ENCODE measurements at places on chromosomes 13 and 19.

DNA sequence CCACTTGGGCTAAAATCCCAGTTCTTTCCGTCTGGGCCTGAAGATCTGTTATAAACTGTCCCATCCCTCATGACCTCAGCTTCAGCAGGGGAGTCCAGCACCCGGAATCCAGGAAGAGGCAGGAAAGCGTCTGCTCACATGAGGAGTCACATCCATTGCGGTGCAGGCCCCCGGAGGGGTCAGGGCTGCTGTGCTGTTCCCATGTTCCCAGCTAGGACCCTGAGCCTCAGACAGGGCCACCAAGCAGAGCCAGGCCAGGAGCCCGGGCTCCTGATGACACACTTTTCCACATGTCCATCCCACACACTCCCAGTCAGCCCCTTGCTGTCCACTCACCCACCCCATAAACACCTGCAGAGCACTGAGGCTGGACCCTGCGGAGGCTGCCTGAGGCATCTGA, 45.3 kb upstream of the VSTM2B start:
- DNase-seq = no peak

- DNase-seq = no peak
These were observed 673 bp downstream of the TEAD2 start for GRCh38 chr19:49361438-49362047.

DNA sequence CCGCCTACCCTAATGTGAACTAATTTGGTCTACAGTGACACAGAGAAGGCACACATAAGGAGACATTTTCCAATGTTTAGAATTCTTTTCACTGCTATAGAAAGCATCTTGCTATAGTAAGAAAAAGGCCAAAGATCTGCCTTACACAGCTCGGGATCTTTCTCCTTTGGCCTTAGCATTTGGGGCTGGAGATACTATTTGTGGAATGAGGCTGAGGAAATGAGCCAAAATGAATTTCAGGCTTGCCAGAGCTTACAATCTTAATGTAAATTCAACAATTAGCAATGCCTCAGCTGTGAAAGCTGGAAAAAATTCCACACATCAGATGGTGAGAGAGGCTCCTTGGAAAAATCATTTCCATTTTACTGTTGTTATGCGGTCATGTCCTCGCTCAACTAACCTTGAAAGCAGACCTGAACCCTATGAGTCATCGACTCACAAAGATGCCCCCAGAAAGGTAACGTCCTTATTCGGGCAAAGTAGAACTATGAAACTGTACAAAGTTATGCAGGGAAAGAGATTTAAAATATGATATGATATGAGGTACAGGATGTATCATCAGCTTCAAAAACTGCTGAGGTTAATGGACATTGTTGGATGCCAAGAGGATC, 324.5 kb upstream of the NBEA start:
- no peak for DNase-seq

DNA sequence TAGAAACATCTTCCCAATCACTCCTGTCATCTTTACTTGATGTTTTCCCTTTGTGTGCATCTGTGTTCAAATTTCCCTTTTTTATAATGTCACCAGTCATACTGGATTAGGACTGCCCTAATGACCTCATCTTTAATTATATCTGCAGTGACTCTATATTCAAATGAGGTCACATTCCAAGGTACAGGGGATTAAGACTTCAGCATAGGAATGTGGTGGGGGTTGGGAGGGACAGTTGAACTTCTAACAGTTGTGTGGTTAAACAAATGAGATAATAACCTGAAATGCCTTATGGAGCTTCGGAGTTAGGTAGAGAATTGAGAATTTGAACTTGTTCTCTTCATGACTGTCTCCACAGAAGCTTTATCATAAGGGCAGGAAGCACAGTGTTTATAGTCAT, 23.0 kb downstream of the PAN3 start:
- peak; percentile 40 for DNase-seq

DNA sequence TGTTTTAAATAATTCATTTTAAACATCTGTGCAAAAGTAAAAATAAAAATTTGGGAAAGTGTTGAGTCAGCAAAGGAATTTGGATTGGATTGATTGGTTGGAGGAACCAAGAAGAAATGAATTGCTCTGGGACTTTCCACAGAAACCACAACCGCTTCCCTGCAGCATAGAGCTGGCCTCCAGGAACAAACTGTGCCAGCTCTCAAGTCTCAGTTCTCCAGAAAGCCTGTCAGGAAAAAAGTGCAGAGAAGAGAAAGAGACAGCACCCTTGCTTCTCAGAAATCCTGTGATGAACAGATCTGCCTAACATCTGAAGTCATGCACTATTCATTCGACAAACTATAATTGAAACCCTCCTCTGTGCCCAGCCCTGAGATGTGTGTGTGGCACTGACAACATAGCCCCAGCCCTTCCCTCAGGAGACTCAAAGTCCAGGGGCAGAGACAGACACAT, 14.8 kb downstream of the LYPD3 start:
- DNase-seq = peak; percentile 82

- DNase-seq = no peak
These were observed 18.4 kb upstream of the ITM2B start for GRCh38 chr13:48214519-48215121.

DNA sequence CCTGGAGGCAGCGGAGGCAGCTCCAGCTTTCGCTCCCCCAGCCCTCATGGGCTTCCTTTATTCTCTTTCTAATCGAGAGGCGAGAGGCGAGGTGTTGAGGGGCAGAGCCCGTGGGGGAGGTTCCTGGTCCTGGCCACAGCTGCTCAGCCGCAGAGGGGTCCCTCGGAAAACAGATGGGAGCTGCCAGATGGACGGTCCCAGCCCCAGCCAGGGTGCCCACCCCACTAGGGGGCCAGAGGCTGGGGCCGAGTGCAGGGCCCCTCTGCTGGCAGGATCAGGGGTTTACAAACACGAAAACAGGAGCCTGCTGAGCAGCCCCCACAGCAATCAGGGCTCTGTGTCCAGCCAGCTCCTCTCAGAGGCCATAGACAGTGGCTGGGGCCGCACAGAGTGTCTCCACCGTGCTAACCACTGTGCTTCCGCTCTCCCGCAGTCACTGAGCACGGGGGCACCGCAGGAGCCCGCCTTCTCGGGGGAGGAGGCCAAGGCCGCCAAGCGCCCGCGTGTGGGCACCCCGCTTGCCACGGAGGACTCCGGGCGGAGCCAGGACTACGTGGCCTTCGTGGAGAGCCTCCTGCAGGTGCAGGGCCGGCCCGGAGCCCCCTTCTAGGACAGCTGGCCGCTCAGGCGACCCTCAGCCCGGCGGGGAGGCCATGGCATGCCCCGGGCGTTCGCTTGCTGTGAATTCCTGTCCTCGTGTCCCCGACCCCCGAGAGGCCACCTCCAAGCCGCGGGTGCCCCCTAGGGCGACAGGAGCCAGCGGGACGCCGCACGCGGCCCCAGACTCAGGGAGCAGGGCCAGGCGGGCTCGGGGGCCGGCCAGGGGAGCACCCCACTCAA, 182.2 kb downstream of the KDM4B start:
- no peak for DNase-seq

- DNase-seq = no peak
These were observed 8.3 kb downstream of the F7 start for GRCh38 chr13:113113846-113114271.

- no peak for DNase-seq
These were observed 131.0 kb downstream of the RNF17 start for GRCh38 chr13:24894972-24895300.

GRCh38 chr13:33519561-33520467, 234.3 kb upstream of the STARD13 start:
- DNase-seq = no peak

DNA sequence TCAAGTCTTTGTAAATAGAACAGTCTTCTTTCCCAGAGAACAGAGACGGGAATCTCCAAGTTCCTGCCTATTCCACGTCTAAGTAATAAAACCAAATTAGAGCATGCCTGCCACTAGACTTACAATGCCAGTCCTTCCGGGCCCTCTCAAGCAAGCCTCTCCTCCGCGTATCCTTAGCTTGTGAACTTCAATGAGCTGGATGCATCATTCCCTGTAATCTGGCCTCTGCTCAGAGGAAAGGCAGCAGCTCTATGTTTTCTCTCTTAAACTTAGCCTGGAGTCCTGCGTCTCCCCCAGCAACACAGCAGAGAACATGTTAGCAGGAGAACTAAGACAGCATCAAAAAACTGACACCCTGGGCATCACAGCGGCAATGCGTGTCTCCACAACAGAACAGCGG, 8.2 kb downstream of the NALCN start:
- DNase-seq = no peak

- no peak for DNase-seq
These were observed 205.1 kb downstream of the DACH1 start for GRCh38 chr13:71661921-71662320.

- no peak for DNase-seq
These were observed 25.0 kb upstream of the SIN3B start for GRCh38 chr19:16804176-16804575.

DNA sequence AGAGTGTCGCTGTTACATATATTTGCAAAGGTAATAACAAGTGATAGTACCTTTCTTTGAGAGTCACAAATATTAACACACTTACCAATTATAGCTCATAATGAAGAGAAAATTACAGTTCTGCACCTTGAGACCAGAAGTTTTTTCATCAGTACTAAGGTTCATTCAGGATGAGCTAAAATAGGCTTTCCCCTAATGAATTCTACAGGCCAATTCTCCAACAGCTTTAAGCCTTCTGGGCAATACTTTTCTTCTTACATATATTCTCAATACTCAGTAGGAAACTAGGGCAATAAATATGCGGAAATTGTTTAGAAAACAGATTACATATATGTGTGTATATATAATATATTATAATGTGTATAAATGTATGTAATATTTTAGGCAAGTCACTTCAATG, 2672.8 kb upstream of the PCDH20 start:
- no peak for DNase-seq

- DNase-seq = peak; percentile 94
These were observed 3.7 kb upstream of the FCER2 start for GRCh38 chr19:7705387-7706187.

DNA sequence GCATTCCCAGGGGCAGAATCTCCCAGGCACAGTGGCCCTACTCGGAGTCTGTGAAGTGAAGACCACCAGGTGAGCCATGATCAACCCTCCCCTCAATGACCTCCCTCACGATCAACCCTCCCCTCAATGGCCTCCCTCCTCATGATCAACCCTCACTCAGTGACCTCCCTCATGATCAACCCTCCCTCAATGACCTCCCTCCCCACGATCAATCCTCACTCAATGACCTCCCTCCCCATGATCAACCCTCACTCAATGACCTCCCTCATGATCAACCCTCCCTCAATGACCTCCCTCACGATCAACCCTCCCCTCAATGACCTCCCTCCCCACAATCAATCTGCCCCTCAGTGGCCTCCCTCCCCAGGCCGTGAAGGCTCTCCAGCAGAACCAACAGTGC, 32.1 kb downstream of the SBNO2 start:
- no peak for DNase-seq

DNA sequence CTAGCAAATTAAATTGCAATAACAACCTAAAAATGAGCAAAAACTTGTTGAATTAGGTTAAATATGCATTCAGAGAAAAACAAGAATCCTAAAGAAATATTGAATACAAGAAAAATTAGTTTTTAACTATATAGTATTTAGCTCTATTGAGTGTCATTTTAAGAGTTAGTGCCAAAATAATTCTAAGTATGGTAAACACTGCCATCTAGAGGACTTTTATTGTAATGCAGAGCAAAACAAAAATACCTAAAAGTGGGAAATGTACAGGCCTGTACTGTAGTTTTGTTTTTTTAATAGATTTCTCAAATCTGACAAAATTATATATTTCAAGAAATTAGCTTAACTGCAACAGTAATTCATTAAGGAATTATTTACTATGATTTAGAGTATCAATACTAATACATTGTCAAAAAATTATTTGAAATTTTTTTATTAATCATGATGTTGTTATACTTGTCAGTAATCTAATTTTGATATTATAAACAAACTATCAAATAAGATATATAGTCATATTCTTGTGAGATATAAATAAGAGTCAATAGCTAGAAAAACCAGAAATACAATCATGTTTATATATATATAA, 8.2 kb upstream of the PCDH9 start:
- DNase-seq = peak; percentile 55

DNA sequence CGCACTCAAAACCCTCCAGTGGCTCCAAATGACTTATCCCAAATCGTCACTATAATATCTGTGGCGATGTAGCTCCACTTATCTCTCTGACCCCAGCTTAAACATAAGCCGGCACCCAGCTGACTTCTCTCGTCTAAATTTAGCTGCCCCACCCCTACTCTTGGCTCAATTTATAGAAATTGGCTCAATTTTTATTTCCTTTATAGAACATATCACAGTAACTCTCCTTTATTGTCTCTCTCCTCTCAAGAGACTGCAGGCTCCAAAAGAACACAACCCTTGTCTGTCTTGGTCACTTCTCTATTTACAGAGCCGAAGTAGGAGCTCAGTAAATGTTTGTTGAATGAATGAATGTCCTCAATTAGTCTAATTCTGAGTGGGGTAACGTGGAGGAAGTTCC, 805 bp downstream of the ZNF784 start:
- DNase-seq = no peak

DNA sequence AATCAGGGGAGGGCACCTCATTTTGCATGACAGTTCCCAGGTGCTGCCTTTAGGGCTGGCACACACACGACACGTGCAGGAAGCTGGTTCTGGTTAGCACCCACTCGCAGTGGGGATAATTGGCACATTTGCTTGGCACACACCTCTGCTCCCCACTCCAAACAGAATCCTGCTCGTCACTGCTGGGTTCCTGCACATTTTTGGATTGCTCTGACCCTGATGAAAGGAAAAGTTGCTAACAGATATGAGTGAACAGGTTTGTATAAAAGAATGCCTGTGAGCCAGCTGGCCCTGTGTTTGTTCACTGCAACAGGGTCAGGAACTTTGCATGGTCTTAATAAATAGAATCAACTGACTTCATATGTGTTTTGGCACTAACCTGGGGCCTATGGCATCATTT, 1500.4 kb downstream of the EFNB2 start:
- no peak for DNase-seq

DNA sequence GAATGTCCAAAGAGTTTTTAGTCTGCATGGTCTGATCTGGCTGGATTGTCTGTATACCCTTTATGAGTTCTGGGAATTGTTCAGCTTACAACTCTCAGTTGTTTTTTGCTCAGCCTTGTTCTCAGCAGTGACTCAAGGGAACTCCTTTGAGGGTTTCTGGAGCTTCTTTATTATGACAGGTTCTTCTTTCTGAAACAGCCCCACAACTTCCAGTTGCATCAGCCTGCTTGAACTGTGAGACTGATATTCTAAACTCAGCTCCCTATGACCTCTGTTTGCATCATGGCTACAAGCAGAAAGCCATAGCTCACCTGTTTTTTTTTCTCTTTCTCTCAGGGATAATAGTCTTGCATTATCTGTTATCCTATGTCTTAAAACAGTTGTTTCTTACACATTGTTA, 85.0 kb downstream of the TDRD3 start:
- DNase-seq = peak; percentile 16
